AG09309 (cell line): ENCODE measurements at places on chromosomes 5 and 9.
A peak's percentile ranks its signal among the peaks of the same experiment; 100 is the strongest.

DNA sequence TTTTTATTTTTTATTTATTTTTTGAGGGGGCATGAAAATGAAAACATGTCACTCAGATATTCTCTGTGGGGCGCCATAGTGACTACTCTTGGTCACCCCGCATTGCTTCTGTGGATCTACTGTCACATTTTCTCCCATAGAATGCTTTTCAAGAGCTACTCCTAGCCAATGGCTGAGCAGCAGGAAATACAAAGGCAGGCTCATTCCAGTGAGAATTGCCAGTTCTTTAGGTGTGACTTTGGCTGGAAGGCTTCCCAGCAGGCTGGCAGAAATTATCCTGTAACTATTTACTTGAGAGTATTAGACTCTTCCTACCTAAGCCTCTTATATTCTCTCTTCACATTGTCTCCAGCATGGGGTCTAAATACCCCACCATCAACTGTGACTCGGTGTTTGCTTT, 21.0 kb upstream of the PTPRD start:
- DNase-seq, result no peak

- no peak for DNase-seq
These were observed 3.0 kb upstream of the AGPAT2 start for GRCh38 chr9:136690104-136690805.

DNA sequence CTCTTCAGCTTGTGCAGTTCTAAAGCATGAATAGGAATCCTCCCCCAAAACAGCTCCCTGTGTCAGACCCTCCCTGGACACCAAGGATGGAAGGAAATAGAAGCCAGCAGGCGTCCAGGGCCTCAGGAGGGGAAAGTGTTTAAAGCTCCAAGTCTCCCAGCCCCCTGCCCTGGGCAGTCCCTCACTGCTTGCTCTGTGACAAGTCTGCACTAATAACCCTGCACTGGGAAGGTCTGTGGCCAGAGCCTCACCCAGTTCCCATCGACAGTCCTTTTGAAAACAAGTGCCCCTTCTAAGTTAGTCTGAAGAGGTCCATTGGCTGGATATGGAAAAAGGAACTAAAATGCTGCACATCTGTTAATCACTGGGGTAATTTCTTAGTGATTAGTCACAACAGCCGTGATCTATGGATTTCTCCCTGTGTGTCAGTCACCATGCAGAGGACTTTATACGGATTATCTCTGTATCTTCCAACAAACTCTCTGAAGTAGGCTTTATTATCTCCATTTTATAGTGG, 195.3 kb downstream of the FBXL7 start:
- DNase-seq, result no peak

GRCh38 chr9:21121595-21122251, 19.9 kb downstream of the IFNW1 start:
- no peak for DNase-seq

DNA sequence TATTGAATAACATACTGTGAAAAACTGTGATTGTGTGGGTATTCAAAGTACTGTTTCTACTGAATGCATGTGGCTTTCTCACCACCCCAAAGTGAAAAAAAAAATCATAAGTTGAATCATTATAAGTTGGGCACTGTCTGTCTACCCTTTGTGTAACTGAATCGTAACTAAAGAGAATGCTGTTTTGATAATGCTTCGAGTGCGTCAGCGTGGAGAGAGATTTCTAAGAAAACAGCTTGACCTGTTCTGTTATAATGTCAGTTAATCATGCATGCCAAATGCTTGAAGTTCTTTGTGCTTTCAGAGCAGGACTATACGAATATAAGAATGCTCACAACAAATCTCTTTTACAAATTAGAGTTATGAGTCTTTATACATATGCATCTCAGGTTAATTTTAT, 148.8 kb upstream of the SGCD start:
- DNase-seq, result no peak

GRCh38 chr9:107707428-107707837, 217.9 kb upstream of the KLF4 start:
- DNase-seq, result peak; percentile 81

DNA sequence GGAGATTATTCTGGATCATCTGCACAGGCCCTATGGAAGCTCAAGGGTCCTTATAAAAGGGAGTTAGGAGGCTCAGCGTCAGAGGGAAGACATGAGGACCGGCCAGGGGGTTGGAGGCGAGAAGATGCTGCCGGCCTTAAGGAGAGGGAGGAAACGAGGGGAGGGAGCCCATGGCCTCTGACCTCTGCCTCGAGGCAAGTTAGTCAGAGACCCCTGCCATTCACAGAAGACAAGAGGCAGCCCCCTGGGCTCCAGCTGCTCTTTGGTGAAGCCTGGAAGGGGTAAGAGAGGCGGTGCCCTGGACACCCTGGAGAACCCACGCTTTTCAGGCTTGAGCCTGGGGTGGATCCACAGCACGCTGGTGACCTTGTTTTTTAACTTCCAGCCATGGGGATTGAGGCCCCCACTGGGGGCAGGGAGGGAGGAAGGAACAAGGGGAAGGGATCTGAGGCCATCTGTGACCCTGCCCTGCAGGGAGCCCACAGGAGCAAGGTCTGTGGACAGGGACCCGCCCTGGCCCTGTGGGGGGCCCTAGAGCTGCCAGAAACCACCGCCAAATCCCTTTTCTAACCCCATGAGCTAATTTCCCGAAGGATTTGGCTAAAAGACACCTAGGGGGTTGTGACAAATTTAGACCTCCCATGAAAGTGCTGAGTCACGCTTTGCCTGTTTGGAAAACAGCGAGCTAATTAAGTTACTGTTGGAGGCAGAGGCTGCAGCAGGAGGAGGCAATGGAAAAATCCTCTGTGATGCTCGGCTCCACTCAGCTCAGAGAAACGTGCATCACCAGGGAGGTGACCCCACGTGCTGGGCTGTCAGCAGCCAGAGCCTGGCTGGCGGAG, 49.7 kb downstream of the OLFM1 start:
- no peak for DNase-seq

GRCh38 chr5:57216714-57217113, 42.9 kb downstream of the GPBP1 start:
- peak; percentile 1 for DNase-seq

- DNase-seq, result no peak
These were observed 500 bp upstream of the CREBRF start for GRCh38 chr5:173055722-173055982.

- DNase-seq, result no peak
These were observed 4.8 kb downstream of the GAS1 start for GRCh38 chr9:86942281-86943200.

DNA sequence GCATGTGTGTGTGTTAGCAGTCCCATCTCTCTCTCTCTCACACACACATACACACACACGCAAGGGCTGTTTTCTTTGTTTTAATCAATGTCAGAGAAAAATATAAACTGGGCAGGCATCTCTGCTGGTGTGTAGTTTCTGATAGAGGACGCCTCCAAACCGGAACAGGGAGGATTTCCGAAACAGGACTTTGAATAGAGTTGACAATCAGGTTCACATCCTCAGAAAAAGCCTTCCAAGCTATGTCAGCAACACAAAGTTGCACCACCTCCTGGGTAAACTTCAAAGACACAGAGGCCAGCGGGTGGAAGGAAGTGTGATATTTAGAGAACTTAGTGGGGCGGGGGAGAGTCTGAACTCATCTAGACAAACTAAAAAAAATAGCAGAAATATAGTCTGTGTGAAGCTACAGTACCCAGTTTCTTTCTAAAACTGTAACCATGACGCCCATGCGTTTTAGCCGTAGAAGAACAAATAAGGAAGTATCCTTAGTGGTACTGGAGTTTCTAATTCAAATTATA, 1.2 kb downstream of the ST8SIA4 start:
- no peak for DNase-seq

DNA sequence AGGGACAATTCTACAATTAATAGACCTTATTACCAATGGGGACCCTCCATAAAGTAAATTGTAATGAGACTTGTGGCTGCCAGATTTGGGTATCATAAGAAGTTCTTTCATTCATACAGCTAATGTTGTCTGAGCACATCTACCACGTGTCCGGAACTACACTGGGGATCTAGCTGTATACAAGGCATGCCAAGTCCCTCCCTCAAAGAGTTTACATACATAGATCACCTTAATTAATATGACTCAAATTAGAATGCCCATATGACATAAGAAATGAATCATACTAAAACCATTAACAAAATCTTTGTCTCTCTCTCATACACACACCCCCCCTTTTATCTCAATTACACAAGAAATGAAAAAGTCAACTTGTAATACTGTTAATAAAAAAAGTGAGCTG, 18.0 kb upstream of the NR4A3 start:
- DNase-seq, result no peak

DNA sequence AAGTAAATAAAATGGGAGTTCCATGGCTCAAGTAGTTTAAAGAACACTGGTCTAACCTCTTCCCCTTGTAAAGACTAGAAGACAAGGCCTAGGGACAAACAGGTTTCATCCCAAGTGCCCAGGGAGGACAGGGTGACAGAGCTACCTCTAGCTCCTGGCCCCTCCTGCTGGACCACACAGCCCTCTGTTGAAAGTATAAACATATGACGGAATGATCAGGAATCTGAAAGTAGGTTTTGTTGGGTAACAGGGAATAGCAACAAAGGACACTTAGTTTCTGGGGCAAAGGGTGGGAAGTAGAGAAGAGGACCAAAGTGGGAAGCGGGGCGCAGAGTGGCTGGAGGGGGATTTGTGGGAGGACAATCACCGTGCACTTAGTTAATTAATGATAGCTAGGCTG, 67.0 kb upstream of the DAB2IP start:
- no peak for DNase-seq

GRCh38 chr9:95854386-95855020, 21.0 kb upstream of the ERCC6L2 start:
- peak; percentile 33 for DNase-seq

- no peak for DNase-seq
These were observed 21.5 kb downstream of the TENT4A start for GRCh38 chr5:6734781-6735180.

DNA sequence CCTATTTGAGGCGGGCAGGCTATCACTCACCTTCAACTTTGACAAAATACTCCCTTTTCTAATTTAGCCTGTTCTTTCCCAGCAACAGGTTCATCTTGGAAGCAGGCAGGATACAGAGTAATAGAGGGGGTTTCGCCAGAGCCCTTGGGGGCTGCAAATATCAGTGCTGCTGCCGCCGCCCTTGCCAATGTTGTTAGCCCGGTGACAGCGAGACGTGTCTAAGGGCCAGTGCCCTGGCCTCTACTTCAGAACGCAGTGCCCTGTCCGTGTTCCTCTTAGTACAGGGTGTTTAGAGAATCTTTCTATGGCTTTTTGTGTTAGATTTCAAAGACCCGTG, 703 bp downstream of the FAM120AOS start:
- DNase-seq, result no peak

DNA sequence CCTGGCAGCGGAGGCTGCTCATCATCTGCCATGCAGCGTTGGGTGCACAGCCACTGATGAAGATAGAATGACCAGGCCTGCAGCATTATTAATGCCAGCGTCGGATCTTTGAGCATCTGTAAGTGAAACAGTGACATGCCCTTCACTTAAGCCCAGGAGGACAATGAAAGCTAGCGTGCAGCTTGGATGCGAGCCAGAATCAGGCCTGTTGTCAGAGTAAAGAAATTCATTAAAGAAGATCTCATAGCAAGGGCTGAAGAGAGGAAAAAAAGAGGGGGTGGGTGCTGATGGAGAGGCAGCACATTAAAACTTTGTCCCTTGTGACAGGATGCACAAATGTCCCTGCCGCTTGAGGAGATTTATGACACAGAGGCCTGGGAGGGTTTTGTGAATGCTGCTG, 186.1 kb upstream of the MAST4 start:
- DNase-seq, result no peak

DNA sequence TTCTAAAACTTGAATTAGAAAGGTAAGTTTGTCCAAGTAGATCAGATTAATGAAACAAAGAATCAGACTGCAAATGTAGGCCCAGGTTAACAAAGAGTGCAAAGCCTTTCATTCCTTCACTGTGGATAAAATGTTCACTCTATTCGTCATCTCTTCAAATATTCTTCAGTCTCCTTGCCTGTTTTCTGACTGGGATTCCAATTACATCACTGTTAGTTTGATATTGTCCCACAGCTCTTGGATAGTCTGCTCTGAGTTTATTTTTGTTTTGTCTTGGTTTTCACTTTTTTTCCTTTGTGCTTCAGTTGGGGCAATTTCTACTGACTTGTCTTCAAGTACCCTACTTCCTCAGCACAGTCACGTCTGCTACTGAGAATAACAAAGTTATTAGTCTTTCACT, 38.5 kb upstream of the GZMA start:
- DNase-seq, result no peak

DNA sequence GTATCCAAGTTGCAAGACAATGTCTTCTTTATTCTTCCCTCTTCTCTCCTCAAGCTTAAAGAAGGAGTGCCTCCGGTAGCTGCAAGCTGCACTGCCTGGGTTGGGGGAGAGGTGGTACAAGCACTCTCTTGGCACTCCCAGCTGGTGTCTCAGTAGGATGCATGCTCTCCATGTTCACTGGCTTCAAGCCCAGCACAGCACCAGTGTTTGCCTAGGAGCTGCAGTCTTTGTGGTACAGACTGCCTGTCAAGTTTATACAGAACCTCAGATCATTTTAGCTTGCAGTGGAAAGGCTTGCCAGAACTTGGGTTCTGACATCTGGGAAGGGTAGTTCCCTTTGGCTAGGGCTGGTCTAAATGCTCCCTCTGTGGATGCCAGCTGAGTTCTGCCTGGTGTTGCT, 505.6 kb downstream of the MAN2A1 start:
- no peak for DNase-seq

- no peak for DNase-seq
These were observed 89.8 kb upstream of the TLE4 start for GRCh38 chr9:79481846-79482477.

- no peak for DNase-seq
These were observed 1242.2 kb upstream of the DMAC1 start for GRCh38 chr9:9041756-9042155.

- no peak for DNase-seq
These were observed 125.4 kb upstream of the LMX1B start for GRCh38 chr9:126488310-126488709.

DNA sequence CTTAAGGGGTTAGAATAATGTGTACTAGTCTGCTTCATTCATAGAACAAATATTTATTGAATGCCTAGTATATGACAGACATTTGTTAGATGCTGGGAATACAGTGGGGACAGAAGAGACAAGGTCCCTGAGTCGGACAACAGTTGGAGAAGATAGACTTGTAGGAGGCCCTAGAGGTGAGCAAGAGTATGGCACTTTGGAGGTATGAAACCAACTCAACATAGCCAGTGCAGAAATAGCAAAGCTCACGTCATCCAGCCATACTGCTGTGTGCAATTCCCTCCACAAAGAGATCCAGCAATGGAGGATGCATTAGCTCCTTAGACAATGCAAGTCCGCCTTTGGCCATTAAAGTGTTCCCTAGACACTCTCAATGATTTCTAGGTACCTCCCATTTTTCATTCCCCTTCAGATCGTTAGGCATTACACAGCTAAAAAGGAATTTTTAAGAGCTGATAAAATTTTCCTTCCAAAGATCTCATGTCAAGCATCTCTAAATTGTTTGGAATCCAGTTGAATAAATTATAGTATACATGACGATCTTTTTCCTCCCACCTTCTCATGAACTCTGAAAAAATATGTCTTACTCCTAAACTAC, 1949.6 kb upstream of the WWC1 start:
- no peak for DNase-seq

- DNase-seq, result no peak
These were observed 19.3 kb downstream of the SRP19 start for GRCh38 chr5:112880219-112880964.
